Mesothelial cell of epicardium (in vitro differentiated cells): ENCODE measurements at places on chromosomes 2 and 18. TPM values are rescaled to one million over a fixed set of nuclear protein-coding genes. Genes with fewer than 3 reads are reported as not detected.

Gene DHRS9
- total RNA-seq, result 0.16 to 0.18 TPM in 2 of 3 replicates, not detected in the other

Gene SAG
- not detected in 3 replicates for total RNA-seq

Gene XDH
- 3.8 to 3.9 TPM (median 3.9 TPM) in 3 replicates for total RNA-seq

Gene CHRNA1
- 0.16 TPM in 1 of 3 replicates, not detected in the others for total RNA-seq

Gene SLC9A4
- total RNA-seq, result 0.07 to 0.11 TPM (median 0.11 TPM) in 3 replicates

Gene KLHL14
- 0.04 to 0.11 TPM (median 0.09 TPM) in 3 replicates for total RNA-seq

Gene FBXO15
- total RNA-seq, result 1.6 to 2.3 TPM (median 2.2 TPM) in 3 replicates

Gene SOCS6
- total RNA-seq, result 26.8 to 29.3 TPM (median 27.0 TPM) in 3 replicates

DNA sequence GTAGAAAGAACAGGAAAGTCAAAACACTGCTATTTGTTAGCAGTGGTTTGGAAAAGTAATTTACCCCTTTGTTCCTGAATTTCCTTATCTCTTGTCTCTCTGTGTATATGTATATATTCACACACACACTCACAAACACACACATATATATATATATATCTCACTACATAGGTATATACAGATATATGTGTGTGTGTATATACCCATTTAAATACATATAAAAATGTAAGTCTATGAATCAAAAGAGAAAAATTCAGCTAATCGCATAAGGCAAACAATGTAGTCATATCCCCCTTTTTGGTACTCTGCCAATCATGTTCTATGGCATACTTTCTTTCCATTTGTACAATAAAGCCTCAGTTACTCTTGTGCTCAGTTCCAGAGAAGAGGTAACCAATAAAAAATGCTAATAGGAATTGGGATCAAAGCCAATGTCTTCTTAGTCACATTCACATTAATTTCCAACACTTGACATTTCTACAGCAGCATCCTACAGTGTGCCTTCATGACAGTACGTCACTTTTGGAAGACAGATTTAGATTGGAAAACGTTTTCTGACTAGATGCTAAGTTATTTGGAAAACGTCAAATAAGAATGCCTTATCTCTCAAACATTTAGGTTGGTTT is 94.6 kb downstream of the MC4R start:
- no peak overlapping the region for H3K4me3 ChIP-seq
- no peaks in the 10 kb centered on the region for H3K4me1 ChIP-seq
- no peaks in the 10 kb centered on the region for H3K36me3 ChIP-seq
- no peak for DNase-seq
- H3K27ac ChIP-seq, result no peak overlapping the region
- no peaks in the 10 kb centered on the region for H3K27me3 ChIP-seq

- no peaks in the 10 kb centered on the region for H3K27me3 ChIP-seq
- H3K36me3 ChIP-seq, result peaks cover 4% of the 10 kb centered on the region
- peaks cover 3% of the 10 kb centered on the region for H3K4me1 ChIP-seq
- DNase-seq, result no peak
- no peak overlapping the region for H3K27ac ChIP-seq
Observed at GRCh38 chr2:174094542-174094941, 129.4 kb upstream of the SP3 start.

- no peaks in the 10 kb centered on the region for H3K4me1 ChIP-seq
- H3K27me3 ChIP-seq, result no peaks in the 10 kb centered on the region
- DNase-seq, result no peak
- no peak overlapping the region for H3K27ac ChIP-seq
Observed at GRCh38 chr2:7860693-7861092, 821.2 kb upstream of the ID2 start.

DNA sequence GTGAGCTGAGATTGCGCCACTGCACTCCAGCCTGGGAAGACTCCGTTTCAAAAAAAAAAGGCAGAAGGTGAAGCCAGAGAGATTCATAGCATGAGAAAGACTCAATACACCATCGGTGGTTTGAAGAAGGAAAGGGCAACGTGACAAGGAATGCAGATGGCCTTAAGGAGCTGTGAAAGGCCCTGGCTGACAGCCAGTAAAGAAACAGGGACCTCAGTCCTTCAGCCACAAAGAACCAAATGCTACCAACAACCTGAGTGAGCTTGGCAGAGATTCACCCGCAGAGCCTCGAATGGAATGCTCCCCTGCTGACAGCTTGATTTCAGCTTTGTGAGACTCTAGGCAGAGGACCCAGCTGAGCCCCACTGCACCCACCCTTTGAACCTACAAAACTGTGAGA is 154.9 kb upstream of the NDUFV2 start:
- no peaks in the 10 kb centered on the region for H3K36me3 ChIP-seq
- no peak overlapping the region for H3K4me3 ChIP-seq
- DNase-seq, result no peak
- no peaks in the 10 kb centered on the region for H3K27me3 ChIP-seq

DNA sequence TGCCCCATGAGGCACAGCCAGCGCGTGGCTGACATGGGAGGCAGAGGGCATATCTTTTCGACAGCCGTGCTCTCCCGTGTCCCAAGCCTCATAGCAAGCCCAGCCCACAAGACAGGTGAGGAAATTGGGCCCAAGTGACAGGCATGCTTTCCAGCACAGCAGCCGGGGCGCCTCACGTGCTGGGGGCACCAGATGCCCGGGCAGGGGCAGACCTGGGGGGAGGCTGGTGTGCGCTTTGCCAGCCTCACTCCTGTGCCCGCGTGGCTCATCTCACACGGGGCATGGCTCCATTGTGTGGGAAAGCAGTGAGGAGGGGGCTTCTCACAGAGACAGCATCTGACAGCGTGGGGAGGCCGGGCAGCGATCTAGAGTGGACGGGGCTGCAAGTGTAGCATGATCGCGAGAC is 93.2 kb downstream of the USP40 start:
- H3K4me1 ChIP-seq, result peaks cover 2% of the 10 kb centered on the region
- no peak overlapping the region for H3K4me3 ChIP-seq
- H3K27me3 ChIP-seq, result no peaks in the 10 kb centered on the region
- no peak overlapping the region for H3K27ac ChIP-seq

- no peak overlapping the region for H3K27ac ChIP-seq
- no peaks in the 10 kb centered on the region for H3K36me3 ChIP-seq
- no peak overlapping the region for H3K4me3 ChIP-seq
- no peak for DNase-seq
Observed at GRCh38 chr18:42850174-42851083, 265.1 kb downstream of the RIT2 start.

- H3K4me1 ChIP-seq, result peaks cover 36% of the 10 kb centered on the region
- no peak overlapping the region for H3K4me3 ChIP-seq
- no peak overlapping the region for H3K27ac ChIP-seq
- DNase-seq, result no peak
- H3K36me3 ChIP-seq, result peaks cover 5% of the 10 kb centered on the region
Observed at GRCh38 chr2:168626647-168627046, 170.6 kb downstream of the CERS6 start.

- peak overlapping the region; percentile 85 for H3K27ac ChIP-seq
- peaks cover 13% of the 10 kb centered on the region for H3K4me1 ChIP-seq
- peaks cover 2% of the 10 kb centered on the region for H3K27me3 ChIP-seq
- peaks cover 5% of the 10 kb centered on the region for H3K36me3 ChIP-seq
- no peak for DNase-seq
Observed at GRCh38 chr2:174485788-174486562, 854 bp downstream of the GPR155 start.

DNA sequence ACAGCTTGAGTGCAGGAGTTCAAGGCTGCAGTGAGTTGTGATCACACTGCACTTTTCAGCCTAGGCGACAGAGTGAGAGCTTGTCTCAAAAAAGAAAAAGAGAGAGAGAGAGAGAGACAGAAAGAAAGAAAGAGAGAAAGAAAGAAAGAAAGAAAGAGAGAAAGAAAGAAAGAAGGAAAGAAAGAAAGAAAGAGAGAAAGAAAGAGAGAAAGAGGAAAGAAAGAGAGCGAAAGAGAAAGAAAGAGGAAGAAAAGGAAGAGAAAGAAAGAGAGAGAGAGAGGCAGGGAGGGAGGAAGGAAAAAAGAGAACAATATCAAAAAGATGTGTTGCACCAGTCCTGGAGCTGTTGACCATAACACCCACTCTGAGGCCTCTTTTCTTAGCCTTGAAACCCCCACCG is 89.8 kb upstream of the MBOAT2 start:
- DNase-seq, result no peak
- no peak overlapping the region for H3K4me3 ChIP-seq
- no peaks in the 10 kb centered on the region for H3K36me3 ChIP-seq
- H3K4me1 ChIP-seq, result peaks cover 2% of the 10 kb centered on the region
- H3K27me3 ChIP-seq, result peaks cover 12% of the 10 kb centered on the region

GRCh38 chr18:36693931-36694620 is 134.7 kb downstream of the TPGS2 start:
- peak overlapping the region; percentile 48 for H3K4me3 ChIP-seq
- no peaks in the 10 kb centered on the region for H3K36me3 ChIP-seq

DNA sequence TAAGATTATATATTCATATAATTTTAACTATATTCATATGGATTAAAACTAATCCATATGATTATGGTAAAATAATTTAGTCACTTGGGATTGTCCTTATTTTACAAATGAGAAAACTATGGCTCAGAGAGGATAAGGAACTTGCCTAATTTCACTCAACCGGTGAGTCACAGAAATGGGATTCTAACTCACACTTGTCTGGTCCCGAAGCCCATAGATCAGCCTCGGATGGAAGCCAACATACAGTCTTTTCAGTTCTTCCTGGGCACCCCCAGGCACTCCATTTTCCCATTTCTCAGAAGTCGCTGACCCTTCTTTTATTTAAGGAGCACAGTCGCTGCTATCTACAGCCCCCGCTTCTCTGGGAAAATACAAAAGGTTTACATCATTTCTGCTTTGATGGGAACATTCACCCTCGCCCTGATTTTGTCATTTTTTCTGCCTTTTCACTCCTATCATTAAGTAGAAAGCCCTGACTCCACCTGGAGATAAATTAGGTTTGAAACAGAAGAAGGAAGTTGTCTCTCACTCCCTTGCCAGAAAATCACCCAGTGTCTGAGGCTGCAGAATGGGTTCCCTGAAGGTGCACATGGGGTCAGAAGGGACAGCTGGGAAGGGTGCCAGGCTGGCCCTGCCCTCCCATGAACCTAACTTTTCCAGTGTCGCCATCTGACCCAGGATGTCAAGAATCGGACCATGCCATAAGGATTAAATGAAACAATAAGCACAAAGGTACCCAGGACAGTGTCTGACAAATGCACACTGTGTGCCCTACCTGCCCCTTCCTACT is 36.6 kb downstream of the CYP1B1 start:
- peaks cover 16% of the 10 kb centered on the region for H3K4me1 ChIP-seq
- peaks cover 19% of the 10 kb centered on the region for H3K27me3 ChIP-seq
- peaks cover 6% of the 10 kb centered on the region for H3K36me3 ChIP-seq
- H3K27ac ChIP-seq, result no peak overlapping the region
- no peak for DNase-seq

DNA sequence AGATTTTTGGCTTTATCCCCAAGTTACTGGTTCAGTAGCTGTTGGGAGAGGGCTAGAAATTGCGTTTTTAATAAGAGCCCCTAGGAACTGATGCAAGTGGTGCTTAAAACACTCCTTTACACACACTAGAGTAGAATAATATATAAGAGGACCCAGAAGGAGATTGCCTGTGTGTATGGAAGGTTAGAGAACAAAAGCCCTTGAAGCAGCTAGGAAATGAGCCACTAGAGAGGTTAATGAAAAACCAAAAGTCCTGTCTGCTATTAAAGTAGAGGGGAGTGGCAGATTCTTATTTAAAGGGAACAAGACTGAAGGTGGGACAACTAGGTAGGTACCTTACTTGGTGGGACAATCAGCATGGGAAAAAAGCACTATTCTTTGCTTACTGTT is 14.4 kb upstream of the SLC39A10 start:
- DNase-seq, result no peak
- no peak overlapping the region for H3K4me3 ChIP-seq
- H3K27ac ChIP-seq, result no peak overlapping the region
- H3K36me3 ChIP-seq, result no peaks in the 10 kb centered on the region
- no peaks in the 10 kb centered on the region for H3K27me3 ChIP-seq
- peaks cover 2% of the 10 kb centered on the region for H3K4me1 ChIP-seq

GRCh38 chr2:221569871-221570270 is 2.2 kb downstream of the EPHA4 start:
- H3K36me3 ChIP-seq, result no peaks in the 10 kb centered on the region
- peaks cover 53% of the 10 kb centered on the region for H3K27me3 ChIP-seq

- no peaks in the 10 kb centered on the region for H3K36me3 ChIP-seq
- DNase-seq, result no peak
- no peak overlapping the region for H3K27ac ChIP-seq
- H3K4me1 ChIP-seq, result peaks cover 44% of the 10 kb centered on the region
Observed at GRCh38 chr2:141704541-141704940, 426.3 kb downstream of the LRP1B start.

- DNase-seq, result no peak
- H3K4me1 ChIP-seq, result no peaks in the 10 kb centered on the region
- H3K4me3 ChIP-seq, result no peak overlapping the region
- H3K27ac ChIP-seq, result no peak overlapping the region
- peaks cover 25% of the 10 kb centered on the region for H3K36me3 ChIP-seq
- H3K27me3 ChIP-seq, result no peaks in the 10 kb centered on the region
Observed at GRCh38 chr2:42659609-42660008, 91.2 kb downstream of the MTA3 start.

DNA sequence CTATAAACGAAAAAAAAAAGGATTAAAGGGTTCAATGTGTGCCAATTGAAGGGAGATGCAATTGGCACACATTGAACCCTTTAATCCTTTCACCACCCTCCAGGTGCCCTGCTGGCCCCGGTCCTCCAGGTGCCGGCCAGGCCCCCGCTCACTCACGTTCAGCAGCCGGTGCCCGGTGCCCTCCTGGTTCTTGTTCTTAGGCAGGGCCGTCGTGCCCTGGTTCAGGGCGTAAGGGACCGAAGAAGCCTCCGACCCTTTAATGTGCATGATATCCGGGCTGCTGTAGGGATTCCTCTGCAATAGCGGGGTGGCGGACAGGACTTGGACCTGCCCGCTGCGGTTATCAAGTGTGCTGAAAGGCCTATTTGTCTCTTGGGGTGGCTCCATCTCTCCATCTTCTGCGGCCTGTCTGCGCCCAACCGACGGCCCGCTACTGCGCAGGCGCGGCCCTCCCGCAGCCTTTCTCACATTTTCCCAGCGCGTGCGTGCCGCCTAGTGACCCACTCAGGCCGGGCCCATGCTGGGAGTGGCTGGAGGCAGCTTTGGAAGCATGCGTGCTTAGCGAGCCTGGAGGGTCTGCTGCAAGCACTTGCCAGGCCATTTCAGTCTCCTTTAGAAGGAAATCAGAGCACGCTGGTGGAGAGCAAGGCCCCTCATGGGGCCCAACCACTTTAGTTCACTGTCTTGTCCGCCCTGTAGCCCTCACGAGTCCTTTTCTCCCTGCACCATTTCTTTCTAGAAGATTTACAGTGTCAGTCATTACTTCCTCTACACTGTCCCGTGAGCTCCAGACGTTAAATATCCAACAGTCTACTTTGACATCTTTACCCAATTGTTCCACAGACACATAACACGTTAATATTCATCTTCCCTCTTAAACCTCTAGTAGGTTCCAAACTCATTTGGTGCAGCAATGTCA is 24.3 kb downstream of the TMEM237 start:
- DNase-seq, result no peak
- peaks cover 7% of the 10 kb centered on the region for H3K27me3 ChIP-seq
- H3K4me1 ChIP-seq, result no peaks in the 10 kb centered on the region
- H3K36me3 ChIP-seq, result peaks cover 1% of the 10 kb centered on the region

- no peak overlapping the region for H3K4me3 ChIP-seq
- no peaks in the 10 kb centered on the region for H3K4me1 ChIP-seq
- no peak overlapping the region for H3K27ac ChIP-seq
- no peaks in the 10 kb centered on the region for H3K27me3 ChIP-seq
- no peak for DNase-seq
Observed at GRCh38 chr2:183946193-183946592, 652.1 kb upstream of the ZNF804A start.

GRCh38 chr2:88517759-88518201 is 65.3 kb upstream of the FOXI3 start:
- no peaks in the 10 kb centered on the region for H3K36me3 ChIP-seq
- H3K27ac ChIP-seq, result no peak overlapping the region
- no peaks in the 10 kb centered on the region for H3K27me3 ChIP-seq
- DNase-seq, result no peak

GRCh38 chr2:154697418-154698252 is 860 bp upstream of the KCNJ3 start:
- no peak for DNase-seq
- peak overlapping the region; percentile 35 for H3K27ac ChIP-seq
- peak overlapping the region; percentile 82 for H3K4me3 ChIP-seq
- peaks cover 46% of the 10 kb centered on the region for H3K27me3 ChIP-seq
- H3K4me1 ChIP-seq, result peaks cover 39% of the 10 kb centered on the region
